Caki2 (cell line): ENCODE measurements at places on chromosomes 4 and X.

DNA sequence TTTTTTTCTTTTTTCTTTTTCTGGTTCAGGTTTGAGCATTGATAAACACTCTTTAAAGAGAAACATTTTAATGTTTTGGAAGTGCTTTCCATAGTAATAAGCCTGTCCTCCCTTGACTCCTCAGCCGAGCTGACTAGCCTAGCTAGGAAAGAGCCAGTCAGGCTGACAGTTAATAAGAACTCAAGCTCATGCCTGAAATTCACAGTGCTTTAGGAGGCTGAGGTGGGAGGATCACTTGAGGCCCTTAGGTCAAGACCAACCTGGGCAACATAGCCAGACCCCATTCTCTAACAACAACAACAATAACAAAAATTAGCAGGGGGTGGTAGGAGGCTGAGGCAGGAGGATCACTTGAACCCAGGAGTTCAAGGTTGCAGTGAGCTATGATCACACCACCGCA is 53.4 kb upstream of the ZCCHC13 start:
- no peak for DNase-seq

GRCh38 chr4:44522761-44523445 is 74.3 kb upstream of the KCTD8 start:
- DNase-seq = no peak

DNA sequence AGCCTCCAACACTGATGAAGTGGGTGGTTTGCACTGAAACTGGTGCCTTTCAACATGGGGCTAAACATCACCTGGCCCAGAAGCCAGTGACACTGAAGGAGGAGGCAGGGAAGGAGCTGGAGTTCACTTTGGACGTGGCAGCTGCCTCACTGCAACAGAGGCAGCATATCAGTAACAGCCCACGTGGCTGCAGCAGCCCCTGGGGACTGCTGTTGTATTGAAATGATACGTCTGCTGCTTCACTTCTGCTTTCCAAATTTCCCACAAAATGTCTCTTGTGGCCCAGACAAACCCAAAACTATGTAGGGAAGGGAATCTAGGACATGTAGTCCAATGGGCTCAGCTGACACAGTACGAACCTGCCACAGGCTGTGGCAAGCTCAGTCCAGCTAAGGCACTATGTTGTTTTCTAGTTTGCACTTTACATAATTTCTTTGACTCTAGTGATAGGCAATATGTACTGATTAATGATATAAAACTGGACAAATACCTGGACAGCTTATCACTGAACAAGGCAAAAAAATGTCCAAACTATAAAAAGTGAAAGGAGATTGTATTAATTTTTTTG is 84.7 kb upstream of the RAPGEF2 start:
- no peak for DNase-seq

DNA sequence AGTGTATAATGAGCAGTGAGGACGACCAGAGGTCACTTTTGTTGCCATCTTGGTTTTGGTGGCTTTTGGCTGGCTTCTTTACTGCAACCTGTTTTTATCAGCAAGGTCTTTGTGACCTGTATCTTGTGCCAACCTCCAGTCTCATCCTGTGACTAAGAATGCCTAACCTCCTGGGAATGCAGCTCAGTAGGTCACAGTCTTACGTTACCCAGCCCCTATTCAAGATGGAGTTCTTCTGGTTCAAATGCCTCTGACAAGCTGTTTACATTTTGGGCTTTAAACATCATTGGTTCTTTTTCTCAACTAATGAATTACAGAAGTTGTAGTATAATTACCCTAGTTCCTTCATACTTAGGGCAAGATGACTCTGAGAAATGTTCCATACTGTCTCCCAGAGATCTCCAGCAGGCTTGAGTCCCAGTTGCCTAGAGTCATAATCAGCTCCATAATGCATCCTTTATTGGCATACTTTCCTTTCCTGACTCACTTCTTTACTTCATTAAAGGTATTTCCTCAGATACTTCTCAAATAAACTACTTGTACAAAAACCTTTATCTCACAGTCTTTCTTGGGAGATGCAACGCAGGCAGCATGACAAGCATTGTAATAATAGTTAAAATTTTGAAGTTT is 136.5 kb downstream of the KDM6A start:
- no peak for DNase-seq

GRCh38 chrX:37759878-37760418 is 19.9 kb upstream of the CYBB start:
- no peak for DNase-seq

DNA sequence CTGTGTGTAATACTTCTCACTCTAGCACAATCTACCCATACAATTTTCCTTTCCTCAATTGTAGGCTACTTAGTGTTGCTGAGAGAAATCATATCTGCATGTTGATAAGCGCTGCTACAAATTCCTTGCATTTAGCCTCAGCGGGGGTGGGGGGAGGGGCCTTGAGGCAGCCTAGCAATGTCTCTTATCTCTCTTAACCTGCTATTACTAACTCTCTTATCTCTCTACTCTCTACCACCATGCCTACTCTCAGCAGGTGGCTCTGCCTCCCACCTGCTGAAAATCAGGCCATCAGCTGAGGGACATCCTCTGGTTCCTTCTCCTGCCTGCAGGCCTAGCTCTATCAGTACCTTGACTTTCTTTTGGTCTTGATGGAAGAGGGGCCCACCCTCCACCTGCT is 98.9 kb downstream of the GPR82 start:
- DNase-seq = no peak

DNA sequence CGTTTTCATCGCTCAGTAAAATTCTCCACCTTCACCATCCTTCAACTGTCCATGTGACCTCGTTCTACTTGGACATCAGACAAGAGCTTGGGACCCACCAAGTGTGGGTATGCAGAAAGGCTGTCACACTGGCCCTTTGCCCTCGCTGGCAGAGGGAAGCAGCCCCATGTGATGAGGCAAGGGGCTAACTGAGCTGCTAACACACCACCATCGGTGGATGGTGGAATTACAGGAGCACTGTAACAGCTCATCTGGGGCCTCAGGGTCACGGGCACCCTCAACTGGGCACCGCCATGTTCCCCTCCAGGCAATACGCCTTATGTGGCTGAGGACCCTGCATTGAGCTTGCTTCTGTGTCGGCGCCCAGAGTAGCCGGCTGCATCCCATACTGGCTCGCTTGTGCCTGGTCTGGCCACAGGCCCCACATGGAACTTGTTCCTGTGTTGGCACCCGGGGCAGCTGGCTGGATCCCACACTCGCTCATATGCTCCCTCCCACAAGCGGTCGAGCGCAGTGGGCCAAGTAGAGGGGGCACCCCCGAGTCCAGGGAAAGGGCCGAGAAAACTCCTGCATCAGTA is 109.5 kb downstream of the TAB3 start:
- DNase-seq = no peak

DNA sequence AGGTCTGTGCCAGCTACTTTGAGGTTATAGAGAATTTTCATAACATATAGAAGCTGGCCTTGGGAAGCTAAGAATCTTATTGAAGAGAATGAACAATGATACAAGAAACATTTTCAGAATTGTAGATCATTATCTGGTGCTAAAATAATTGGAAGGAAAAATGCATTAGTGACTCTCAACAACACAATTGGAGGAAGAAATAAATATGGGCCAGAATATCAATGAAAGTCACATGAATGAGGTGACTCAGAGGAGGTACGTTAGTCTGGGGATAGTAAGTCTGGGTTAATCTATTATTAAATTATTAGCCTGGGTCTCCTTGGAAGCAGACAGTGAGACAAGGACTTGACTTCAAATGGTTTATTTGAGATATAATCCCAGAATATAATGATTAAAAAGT is 529.3 kb upstream of the SLIT2 start:
- no peak for DNase-seq

- no peak for DNase-seq
Measured at GRCh38 chr4:105632599-105632998, 75.9 kb downstream of the INTS12 start.

DNA sequence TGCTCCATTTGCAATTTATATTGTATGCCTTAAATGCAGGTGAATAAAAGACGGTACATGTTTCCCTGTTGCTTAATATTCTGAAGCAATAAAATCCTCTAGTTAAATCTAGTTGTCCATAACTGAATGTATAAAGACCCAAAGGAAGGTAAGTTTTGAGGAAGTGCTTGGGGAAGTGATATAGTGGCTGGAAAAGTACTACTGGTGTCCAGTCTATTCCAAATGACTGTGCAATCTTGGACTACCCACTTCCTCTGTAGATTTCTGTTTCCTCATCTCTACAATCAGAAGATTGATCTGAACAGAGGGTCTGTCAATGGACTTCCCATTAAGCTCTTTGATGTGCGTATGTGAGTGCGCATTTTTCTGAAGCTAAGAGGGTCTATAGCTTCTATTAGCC is 17.0 kb downstream of the SNCA start:
- no peak for DNase-seq

GRCh38 chr4:92599044-92599443 is 295.3 kb downstream of the GRID2 start:
- peak; percentile 3 for DNase-seq

DNA sequence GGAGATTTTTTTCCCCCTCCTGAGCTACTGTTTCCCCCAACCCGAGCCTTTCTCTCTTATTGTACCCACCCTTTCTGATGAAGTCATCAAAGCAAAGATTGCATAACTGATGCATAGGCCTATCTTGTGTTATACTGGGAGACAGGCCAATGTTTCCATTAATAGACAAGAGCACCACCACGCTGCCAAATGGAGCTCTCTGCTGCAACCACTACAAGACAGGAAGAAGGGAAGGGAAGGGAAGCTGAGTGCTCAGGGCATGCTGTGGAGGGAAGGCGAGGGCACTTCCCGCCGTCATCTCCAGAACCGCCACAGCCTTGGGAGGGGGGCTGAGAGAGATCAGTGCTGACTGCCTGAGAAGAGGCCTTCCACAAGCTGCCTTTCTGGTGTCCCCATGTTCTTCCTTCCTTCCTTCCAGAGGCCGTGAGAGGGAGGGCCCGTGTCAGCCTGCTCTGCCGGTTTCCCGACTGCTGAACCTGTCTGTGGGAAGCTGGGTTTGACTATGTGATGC is 75.0 kb downstream of the MGST2 start:
- DNase-seq = peak; percentile 37

GRCh38 chr4:188138227-188138626 is 1.0 kb upstream of the TRIML1 start:
- DNase-seq = no peak

DNA sequence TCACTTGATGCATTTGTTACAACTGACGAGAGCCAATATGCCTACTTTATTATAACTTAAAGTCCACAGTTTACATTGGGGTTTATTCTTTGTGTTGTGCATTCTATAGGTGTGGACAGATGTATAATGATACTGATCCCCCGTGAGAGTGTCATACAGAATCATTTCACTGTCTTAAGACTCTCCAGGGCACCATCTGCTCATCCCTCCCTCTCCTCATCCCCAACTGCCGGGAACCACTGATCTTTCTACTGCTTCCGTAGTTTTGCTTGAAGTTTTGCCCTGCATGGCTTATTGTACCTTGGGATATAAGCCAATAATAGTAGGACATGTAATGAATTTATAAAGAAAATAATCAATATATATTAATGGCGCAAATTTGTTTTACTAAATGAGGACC is 137.8 kb upstream of the MSX1 start:
- no peak for DNase-seq

GRCh38 chr4:109990261-109991257 is 77.9 kb downstream of the EGF start:
- DNase-seq = no peak

- DNase-seq = no peak
Measured at GRCh38 chr4:87965501-87965975, 10.0 kb upstream of the SPP1 start.

DNA sequence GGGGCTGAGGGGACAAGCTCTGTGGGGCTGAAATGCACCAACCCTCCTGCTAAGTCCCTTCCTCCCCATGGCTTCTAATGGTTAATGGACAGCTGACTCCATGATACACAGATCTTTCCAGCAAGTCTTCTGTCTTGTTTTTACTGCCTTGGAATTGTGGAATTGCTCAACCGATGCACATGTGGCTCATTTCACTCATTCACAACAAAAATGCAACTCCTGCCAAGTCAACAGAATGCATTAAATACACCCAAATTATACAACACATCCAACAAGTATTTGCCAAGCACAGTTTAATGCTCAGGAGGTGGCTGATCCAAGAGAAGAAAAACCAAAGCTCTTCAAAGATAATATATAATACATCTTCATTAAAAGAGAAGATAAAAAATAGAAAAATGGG is 61.9 kb upstream of the PAGE4 start:
- no peak for DNase-seq

- peak; percentile 38 for DNase-seq
Measured at GRCh38 chrX:71178908-71179307, 34.3 kb downstream of the NLGN3 start.

DNA sequence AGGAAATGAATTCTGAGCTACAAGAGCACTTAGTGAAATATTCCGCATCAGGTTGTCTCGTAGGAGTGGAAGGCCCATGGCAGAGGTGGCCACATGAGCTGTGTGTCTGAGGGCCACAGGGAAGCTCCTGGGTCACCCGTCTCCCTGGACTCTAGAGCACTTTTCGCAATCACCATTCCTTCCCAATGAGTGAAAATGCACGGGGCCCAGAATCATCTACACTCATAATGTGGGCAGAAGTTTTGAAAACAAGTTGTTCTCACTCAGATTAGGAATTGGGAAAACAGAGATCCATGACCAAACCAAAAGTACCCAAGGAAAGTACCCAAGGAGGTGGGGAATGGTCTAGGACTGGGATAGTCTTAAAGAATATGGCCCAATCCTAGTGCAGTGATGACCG is 94.4 kb downstream of the SCD5 start:
- DNase-seq = no peak

DNA sequence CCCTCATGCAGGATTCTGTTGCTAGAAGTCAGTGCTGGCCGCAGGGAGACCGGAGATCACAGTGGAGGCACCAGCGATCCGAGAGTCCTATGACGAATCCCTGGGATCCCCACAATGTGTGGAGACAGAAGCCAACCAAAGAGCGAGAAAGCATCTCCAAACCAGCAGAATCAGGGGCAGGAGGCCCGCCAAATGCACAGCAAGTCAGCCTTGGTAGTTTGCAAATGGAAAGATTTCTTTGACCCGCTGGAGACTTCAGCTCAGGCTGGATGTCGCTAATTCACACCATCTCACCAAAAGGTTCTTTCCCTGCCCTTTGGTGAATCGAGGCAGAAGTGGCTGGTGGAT is 505 bp upstream of the PKD2 start:
- no peak for DNase-seq

DNA sequence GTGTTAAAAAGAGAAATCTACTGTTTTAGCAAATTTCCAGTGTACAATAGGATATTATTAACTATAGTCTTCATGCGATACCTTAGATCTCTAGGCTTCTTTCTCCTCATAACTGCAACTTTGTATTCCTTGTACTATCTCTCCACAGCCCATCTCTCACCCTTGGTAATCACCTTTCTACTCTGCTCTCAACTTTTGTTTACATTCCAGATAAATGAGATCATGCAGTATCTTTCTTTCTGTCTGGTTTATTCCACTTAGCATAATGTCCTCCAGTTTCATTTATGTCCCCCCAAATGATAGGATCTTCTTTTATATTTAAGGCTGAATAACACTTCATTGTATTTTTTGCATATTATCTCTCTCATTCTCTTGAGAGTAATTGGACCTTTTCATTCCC is 165.5 kb downstream of the HS3ST1 start:
- no peak for DNase-seq

DNA sequence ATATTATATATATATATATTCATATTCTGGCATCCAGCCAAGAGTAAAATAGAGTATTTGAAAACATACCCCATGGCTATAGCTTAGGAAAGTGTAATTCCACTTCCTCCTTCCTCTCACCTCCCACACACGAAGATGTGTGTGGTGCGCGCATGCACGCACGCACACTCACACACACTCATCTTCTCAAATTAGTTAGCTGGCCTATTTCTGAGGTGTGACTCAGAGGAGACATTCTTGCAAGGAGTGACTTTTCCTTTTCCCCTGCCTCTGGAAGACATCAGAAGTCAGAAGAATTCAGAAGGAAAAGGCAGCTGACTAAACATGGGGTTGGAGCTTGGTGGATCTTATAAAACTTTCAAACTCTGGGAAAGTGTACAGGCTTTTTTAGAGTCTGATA is 8.8 kb downstream of the ENPEP start:
- DNase-seq = peak; percentile 76
